Spleen (tissue), 13 donors: ENCODE measurements at places on chromosomes 5 and 9. TPM values are rescaled to one million over a fixed set of nuclear protein-coding genes. Genes with fewer than 3 reads are reported as not detected.

- H3K36me3 ChIP-seq, result peaks cover 69% of the 10 kb centered on the region
- H3K27ac ChIP-seq, result no peak overlapping the region
These were observed 10.9 kb downstream of the RALGDS start for GRCh38 chr9:133109931-133110650.

Gene GPR21
- 3.0 TPM for total RNA-seq

Gene PCDHA6
- 0.79 TPM for total RNA-seq

- no peak overlapping the region for H3K4me3 ChIP-seq
- H3K27me3 ChIP-seq, result no peaks in the 10 kb centered on the region
- DNase-seq, result no peak
- H3K4me1 ChIP-seq, result no peaks in the 10 kb centered on the region
- H3K27ac ChIP-seq, result no peak overlapping the region
- H3K36me3 ChIP-seq, result no peaks in the 10 kb centered on the region
These were observed 28.2 kb downstream of the HTR4 start for GRCh38 chr5:148626081-148626613.

DNA sequence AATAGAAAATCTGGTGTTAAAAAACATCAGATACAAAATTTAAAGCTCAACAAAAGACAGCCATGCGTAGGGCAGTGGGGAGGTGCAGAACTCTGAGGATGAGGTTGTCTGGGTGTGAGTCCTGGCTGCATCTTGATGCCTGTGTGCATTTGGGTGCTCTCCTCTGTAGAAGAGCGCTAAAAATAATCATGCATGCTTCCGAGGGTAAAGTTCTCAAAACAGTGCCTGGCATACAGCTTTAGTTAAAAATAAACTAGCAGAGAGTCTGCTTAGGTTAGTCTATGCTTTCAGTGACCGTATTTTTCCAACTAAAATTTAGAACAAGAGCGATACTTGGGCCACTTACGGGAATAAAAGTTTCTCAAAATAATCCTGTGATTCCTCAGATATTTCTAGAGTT is 55.5 kb upstream of the SPATA31C2 start:
- no peak overlapping the region for H3K4me3 ChIP-seq
- no peak for DNase-seq
- H3K27ac ChIP-seq, result no peak overlapping the region
- no peaks in the 10 kb centered on the region for H3K36me3 ChIP-seq
- no peaks in the 10 kb centered on the region for H3K4me1 ChIP-seq
- H3K27me3 ChIP-seq, result no peaks in the 10 kb centered on the region

GRCh38 chr5:68345171-68345570 is 129.6 kb downstream of the PIK3R1 start:
- no peak overlapping the region for H3K4me3 ChIP-seq
- H3K27me3 ChIP-seq, result no peaks in the 10 kb centered on the region
- no peaks in the 10 kb centered on the region for H3K36me3 ChIP-seq
- no peak overlapping the region for H3K27ac ChIP-seq

GRCh38 chr5:17064241-17064640 is 128.2 kb upstream of the MYO10 start:
- no peak for DNase-seq
- no peaks in the 10 kb centered on the region for H3K36me3 ChIP-seq
- H3K27me3 ChIP-seq, result no peaks in the 10 kb centered on the region
- no peak overlapping the region for H3K4me3 ChIP-seq

GRCh38 chr9:111992523-111992922 is 95.9 kb downstream of the UGCG start:
- no peaks in the 10 kb centered on the region for H3K36me3 ChIP-seq
- no peak for DNase-seq
- H3K4me1 ChIP-seq, result peaks cover 6% of the 10 kb centered on the region

DNA sequence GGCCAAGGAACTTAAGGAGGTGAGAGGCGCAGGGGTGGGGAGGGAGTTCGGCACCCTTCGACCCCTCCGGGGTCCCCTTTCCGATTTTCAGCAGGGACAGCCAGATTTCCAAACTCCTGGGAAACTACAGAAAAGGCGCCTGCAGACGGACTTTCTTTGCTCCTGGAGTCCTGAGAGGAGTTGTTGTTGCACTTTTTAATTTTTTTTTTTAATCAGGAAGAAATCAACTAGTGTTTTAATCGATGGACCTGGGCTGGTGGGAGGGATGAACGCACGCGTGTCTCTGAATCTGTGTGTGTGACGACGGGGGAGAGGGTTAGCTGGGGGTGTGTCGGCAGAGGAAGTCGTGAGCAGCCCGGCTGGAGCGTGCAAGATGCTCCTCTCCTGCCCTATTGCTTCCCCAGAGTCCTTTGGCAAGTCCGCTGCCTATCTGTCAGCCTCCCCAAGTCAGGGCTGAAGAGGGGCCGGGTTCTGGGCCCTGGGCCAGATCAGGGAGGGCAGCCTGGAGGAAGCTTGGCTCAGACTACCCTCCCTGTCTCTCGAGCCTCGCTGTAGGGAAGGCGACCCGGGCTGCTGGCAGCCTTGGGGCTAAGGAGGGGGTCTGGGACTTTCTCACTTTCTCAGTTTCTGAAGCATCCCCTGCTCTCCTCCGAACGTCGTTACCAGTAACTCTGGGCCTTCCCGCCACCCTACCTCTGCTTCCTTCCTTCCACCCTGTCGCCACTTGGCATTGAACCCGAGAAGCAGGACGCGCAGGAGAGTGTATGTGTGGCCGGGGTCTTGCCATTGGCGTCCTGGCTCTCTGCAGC is 731 bp downstream of the PRR16 start:
- peak overlapping the region; percentile 42 for H3K4me3 ChIP-seq
- no peaks in the 10 kb centered on the region for H3K4me1 ChIP-seq
- H3K27ac ChIP-seq, result peak overlapping the region; percentile 41
- H3K36me3 ChIP-seq, result no peaks in the 10 kb centered on the region

Gene DOCK2
- total RNA-seq, result 179 TPM

Gene PTGS1
- total RNA-seq, result 16.8 TPM

DNA sequence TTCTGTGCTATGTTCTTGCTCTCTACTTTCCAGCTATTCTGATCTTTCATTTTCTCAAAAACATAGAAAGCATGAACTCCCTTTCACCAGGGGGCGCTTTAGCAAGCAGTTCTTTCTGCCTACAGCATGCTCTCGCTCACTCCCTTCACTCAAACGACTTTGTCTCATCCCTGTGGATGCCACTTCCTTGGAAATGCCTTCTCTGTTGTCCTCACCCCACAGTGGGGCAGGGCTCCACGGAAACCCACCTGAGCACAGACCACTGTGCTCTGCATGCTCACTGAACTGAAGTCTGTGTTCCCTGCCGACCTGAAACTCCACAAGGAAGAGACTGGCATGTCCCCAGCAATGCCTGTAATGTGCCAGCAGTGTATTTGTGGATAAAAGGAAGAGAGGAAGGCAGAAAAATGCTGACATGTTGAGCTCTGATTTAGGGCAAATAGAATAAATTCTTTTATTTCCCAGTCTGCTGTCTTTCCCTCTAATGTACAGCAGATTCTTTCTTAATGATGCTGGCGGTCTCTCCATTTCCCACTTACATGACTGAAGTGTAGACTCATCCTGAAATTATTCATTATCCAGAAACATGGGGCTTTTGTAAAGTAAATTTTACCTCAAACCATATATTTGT is 4.9 kb upstream of the ROR2 start:
- H3K27me3 ChIP-seq, result peaks cover 30% of the 10 kb centered on the region
- DNase-seq, result no peak
- no peaks in the 10 kb centered on the region for H3K36me3 ChIP-seq
- H3K4me3 ChIP-seq, result no peak overlapping the region
- H3K4me1 ChIP-seq, result peaks cover 11% of the 10 kb centered on the region
- H3K27ac ChIP-seq, result no peak overlapping the region

Gene GFI1B
- 1.8 TPM for total RNA-seq

DNA sequence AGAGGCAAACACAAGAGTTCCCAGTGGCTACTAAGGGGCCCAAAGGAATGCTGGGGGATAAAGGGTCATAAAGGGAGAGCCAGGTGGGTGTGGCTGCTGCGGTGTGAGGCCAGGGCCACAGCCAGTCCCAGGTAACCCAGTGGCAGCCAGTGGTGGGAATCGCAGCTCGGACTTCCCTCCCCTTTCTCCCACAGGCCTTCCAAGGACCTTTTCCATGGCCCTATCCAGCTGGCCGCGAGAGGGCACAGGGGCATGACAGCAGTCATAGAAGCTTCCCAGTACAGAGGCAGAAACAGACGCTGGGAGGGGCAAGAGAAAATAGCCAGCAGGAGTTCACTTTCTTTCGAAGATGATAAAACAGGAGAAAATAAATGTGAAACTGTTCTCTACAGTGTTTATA is 257.6 kb downstream of the SEMA5A start:
- H3K27ac ChIP-seq, result no peak overlapping the region
- H3K4me1 ChIP-seq, result no peaks in the 10 kb centered on the region
- no peak for DNase-seq
- H3K4me3 ChIP-seq, result no peak overlapping the region
